Prostate gland (tissue), 2 donors: ENCODE measurements at places on chromosomes 13 and 19. TPM values are rescaled to one million over a fixed set of nuclear protein-coding genes. Genes with fewer than 3 reads are reported as not detected.
A peak's percentile ranks its signal among the peaks of the same experiment; 100 is the strongest.

DNA sequence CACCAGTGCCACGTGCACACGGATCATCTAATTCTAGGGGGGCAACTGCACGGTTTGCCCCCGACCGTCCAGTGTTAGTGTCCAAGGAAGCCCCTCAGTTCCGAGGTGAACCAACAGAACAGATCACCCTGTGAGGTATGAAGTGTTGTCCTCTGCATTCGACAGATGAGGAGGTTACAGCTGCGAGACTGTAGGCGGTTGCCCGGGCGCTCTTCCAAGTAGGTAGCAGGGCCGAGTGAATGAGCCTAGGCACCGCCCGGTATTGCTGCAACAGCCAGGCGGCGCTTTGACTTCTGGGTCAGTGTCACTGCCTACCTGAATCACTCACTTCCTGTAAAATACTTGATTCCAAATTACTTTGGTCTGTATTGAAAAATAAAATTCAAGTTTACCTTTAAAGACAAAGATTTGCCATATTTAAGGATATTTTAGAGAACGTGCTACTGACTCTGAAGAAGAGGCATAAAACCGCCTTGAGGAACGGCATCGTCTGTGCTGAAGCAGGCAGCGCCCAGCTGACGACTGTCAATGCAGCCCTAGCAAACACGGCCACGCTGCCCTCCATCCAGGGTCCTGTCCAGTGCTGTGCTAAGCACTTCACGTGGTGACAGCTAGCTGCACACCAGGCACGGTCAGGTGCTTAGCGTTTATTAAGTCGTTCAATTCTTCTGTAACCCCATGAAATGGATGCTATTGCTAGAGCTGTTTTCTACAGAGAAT, 19.3 kb upstream of the RASA3 start:
- H3K36me3 ChIP-seq: no peaks in the 10 kb centered on the region
- H3K27ac ChIP-seq: no peak overlapping the region
- no peak overlapping the region for H3K4me3 ChIP-seq

- H3K4me1 ChIP-seq: no peaks in the 10 kb centered on the region
- H3K27me3 ChIP-seq: no peaks in the 10 kb centered on the region
- no peak overlapping the region for H3K27ac ChIP-seq
- no peaks in the 10 kb centered on the region for H3K36me3 ChIP-seq
Observed at GRCh38 chr13:33218020-33218419, 67.5 kb downstream of the STARD13 start.

DNA sequence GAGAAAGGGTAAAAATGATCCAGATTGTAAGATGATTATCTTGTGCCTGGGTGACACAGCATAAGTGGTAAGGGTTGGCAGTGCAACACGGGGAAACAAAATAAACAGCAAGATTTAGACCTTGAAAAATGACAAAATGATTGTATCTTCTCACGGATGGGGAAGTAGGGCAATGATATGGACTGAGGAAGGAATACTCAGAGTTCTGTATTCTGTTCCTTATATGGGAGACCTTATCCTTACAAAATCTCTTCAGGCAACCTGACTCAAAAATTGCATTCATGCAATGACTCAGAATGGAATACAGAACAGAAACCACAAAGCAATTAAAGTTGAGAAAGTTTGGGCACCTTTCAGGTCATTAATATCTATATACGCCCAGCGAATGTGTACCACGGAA, 149.0 kb downstream of the HS6ST3 start:
- no peak overlapping the region for H3K4me3 ChIP-seq
- H3K27ac ChIP-seq: no peak overlapping the region
- no peaks in the 10 kb centered on the region for H3K36me3 ChIP-seq
- DNase-seq: no peak
- no peaks in the 10 kb centered on the region for H3K27me3 ChIP-seq
- H3K4me1 ChIP-seq: no peaks in the 10 kb centered on the region

POU2F2 gene
- 17.4 TPM for total RNA-seq

GRCh38 chr13:97434397-97435201, 630 bp downstream of the RAP2A start:
- H3K4me3 ChIP-seq: peak overlapping the region; percentile 80
- H3K27me3 ChIP-seq: no peaks in the 10 kb centered on the region
- DNase-seq: peak; percentile 45
- no peaks in the 10 kb centered on the region for H3K36me3 ChIP-seq

DNA sequence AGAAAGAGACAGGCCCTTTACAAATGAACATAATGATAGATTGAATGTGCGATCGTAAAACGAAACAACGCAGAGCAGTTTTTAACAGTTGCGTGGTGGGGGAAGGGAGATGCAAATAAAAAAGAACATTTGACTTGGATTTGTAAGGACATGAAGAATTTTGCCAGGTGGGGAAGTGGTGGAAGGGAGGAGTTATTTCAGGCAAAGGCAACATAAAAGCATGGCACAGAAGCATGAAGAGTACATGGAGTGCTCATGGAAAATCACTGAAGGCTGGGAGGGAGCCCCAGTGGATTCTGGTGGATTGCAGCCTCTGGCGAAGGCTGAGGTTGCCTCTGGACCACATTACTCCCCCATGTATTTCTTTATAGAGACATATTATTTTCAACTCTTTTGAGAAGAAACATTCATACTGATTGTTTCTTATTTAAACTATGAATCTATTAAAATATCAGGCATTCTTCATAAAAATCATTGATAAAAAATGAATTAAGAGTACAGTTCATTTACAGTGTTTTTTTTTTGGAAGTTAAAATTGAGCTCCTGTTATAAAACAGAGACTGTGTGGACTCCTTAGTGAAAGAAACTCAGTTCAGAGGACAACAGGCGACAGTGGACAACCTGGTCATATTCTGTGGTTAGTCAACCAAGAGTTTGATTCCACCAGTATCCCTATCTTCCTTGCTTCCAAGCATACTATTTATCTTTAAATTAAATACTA, 57.5 kb downstream of the STARD13 start:
- no peak overlapping the region for H3K4me3 ChIP-seq
- DNase-seq: peak; percentile 71
- H3K27ac ChIP-seq: peak overlapping the region; percentile 49
- H3K27me3 ChIP-seq: no peaks in the 10 kb centered on the region

PSG1 gene
- total RNA-seq: not detected

GRCh38 chr13:103625194-103625593, 559.0 kb upstream of the SLC10A2 start:
- H3K4me3 ChIP-seq: no peak overlapping the region
- no peaks in the 10 kb centered on the region for H3K4me1 ChIP-seq
- no peak for DNase-seq
- no peaks in the 10 kb centered on the region for H3K36me3 ChIP-seq
- no peak overlapping the region for H3K27ac ChIP-seq
- no peaks in the 10 kb centered on the region for H3K27me3 ChIP-seq

DNA sequence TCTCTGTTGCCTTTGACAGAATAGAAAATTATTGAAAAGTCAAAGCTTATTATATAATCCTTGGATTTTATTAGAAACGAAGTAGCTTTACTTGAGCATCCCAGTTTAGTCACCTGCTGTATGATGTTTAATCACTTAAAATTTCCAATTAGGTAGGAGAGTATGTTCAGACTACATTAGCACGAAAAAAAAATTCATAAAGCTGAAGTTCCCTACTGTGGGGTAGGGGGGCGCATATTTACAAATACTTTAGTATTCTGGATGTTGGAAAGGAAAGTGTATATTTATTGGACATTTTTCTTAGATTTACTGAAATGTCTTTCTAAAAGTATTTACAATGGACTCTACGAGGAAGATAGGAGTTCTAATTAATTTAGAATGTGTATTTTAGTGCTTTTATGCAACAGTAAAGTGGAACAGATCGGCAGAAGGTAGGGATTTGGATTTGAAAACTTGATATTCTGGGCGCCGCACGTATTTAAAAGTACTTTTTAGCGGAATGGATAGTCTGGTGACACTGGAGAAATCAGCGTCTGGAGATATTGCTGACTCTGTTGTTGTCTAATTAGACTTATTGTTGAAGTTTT, 1.9 kb downstream of the CDK8 start:
- no peak for DNase-seq
- no peaks in the 10 kb centered on the region for H3K27me3 ChIP-seq
- H3K4me1 ChIP-seq: peaks cover 4% of the 10 kb centered on the region
- H3K27ac ChIP-seq: peak overlapping the region; percentile 9
- H3K4me3 ChIP-seq: no peak overlapping the region
- no peaks in the 10 kb centered on the region for H3K36me3 ChIP-seq

- no peaks in the 10 kb centered on the region for H3K36me3 ChIP-seq
- no peak for DNase-seq
- no peak overlapping the region for H3K27ac ChIP-seq
- peaks cover 7% of the 10 kb centered on the region for H3K27me3 ChIP-seq
- H3K4me3 ChIP-seq: no peak overlapping the region
Observed at GRCh38 chr19:35862528-35862927, 5.8 kb downstream of the KIRREL2 start.

MAP4K1 gene
- 1.6 TPM for total RNA-seq

DNA sequence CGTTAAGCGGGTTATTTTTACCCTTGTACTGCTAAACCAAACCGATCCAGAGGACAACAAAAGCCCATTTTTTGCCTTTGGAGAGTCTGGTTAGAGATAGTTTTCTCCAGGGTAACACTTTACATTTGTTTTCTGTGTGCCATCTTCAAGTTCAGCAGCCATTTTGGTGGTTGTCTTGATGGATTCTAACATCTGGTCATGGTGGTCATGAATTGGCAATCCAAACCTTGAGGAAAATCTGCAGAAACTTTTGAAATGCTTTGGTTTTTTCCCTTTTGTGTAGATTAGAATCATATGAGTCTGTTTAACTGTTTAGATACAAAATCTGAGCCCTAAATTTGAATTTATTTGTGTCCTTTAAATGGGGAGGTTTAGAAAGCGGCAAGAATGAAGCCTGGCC, 16.6 kb downstream of the HNRNPM start:
- H3K4me1 ChIP-seq: peaks cover 31% of the 10 kb centered on the region
- no peak for DNase-seq
- no peaks in the 10 kb centered on the region for H3K27me3 ChIP-seq
- peaks cover 4% of the 10 kb centered on the region for H3K36me3 ChIP-seq

DNA sequence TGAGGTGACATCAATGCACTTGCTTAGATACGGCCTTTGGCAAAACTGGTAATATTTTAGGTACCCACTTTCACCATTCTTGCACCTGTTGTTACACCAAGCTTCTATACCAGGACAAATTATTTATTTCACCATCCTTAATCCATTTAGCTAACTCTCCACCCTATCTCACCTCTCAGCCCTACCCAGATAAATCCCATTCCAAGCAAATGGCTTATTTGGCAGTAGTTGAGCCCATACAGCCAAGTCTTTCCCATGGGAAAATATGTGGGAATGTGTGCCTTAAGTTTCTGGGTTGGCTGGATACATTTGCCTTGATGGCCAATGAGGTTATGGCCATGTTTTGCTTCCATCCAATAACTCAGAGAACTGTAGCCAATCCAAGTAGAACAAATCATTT, 551.9 kb downstream of the GPC6 start:
- no peak overlapping the region for H3K27ac ChIP-seq
- H3K27me3 ChIP-seq: no peaks in the 10 kb centered on the region
- no peak for DNase-seq
- no peak overlapping the region for H3K4me3 ChIP-seq
- H3K36me3 ChIP-seq: no peaks in the 10 kb centered on the region

OPA3 gene
- 14.5 TPM for total RNA-seq

DNA sequence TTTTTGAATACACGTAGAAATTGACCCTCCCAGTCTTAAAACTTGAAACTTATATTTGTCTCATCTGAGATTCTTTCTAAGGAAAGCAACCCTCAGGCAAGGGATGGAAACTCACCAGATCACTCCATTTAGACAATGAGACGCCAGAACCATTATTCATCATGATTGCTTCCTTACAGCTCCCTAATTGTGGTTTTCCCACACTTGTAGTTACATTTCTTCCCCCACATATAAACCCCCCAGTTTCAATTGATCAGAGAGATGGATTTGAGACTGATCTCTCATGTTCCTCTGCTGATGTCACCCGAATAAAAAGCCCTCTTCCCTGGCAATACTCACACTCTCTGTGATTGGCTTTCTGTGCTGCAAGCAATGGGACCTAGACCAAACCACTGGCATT, 197.9 kb upstream of the STARD13 start:
- H3K27me3 ChIP-seq: no peaks in the 10 kb centered on the region
- H3K36me3 ChIP-seq: no peaks in the 10 kb centered on the region
- no peaks in the 10 kb centered on the region for H3K4me1 ChIP-seq

- H3K27ac ChIP-seq: no peak overlapping the region
- no peak for DNase-seq
- no peak overlapping the region for H3K4me3 ChIP-seq
- no peaks in the 10 kb centered on the region for H3K27me3 ChIP-seq
Observed at GRCh38 chr19:3198901-3199700, 13.4 kb downstream of the NCLN start.

DNA sequence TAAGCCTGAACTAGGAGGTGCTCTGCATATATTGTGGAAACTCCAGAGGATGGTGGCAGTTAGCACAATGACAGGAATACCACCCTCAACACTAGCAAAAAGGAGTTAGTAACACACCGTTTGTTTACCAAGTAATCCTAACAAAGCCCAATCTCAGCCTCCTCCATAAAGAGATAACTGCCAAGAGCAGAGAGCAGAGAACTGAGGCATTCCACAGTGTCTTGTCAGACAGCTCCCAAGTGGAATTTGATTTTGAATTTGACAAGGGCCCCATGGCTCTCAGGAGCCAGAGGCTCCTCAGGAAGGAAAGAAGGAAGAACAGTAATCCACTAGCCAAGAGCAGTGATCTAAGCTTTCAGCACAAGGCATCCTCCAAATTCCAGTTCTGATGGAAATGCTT, 298.6 kb downstream of the DCLK1 start:
- no peaks in the 10 kb centered on the region for H3K36me3 ChIP-seq
- H3K4me3 ChIP-seq: no peak overlapping the region
- no peak for DNase-seq
- no peaks in the 10 kb centered on the region for H3K4me1 ChIP-seq

ZNF329 gene
- 18.4 TPM for total RNA-seq

CGB8 gene
- not detected for total RNA-seq

IGFL3 gene
- not detected for total RNA-seq

DNA sequence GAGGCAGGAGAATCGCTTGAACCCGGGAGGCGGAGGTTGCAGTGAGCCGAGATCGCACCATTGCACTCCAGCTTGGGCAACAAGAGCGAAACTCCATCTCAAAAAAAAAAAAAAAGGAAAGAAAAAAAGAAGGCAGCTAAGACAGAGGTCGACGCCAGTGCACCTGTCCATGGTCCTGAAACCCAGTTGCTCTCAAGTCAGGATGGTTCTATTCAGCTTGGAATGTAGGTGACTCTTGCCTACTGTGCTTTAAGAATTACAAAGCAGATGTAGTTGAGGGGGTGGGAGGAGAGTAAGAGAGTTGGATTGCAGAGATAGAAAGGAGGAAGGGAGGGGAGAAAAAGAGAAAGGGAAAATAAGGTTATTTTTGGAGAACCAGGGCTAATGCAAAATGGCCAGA, 18.7 kb downstream of the CACNG7 start:
- DNase-seq: no peak
- H3K4me3 ChIP-seq: no peak overlapping the region
- H3K4me1 ChIP-seq: no peaks in the 10 kb centered on the region
- H3K36me3 ChIP-seq: no peaks in the 10 kb centered on the region
- no peak overlapping the region for H3K27ac ChIP-seq

- no peaks in the 10 kb centered on the region for H3K4me1 ChIP-seq
- no peak overlapping the region for H3K27ac ChIP-seq
- H3K27me3 ChIP-seq: no peaks in the 10 kb centered on the region
Observed at GRCh38 chr19:22421797-22422196, 349 bp downstream of the ZNF98 start.

CPAMD8 gene
- 216 TPM for total RNA-seq

- H3K4me1 ChIP-seq: no peaks in the 10 kb centered on the region
- DNase-seq: no peak
- H3K27ac ChIP-seq: no peak overlapping the region
- H3K27me3 ChIP-seq: no peaks in the 10 kb centered on the region
- no peak overlapping the region for H3K4me3 ChIP-seq
Observed at GRCh38 chr13:101655435-101655834, 203.0 kb downstream of the ITGBL1 start.

ZNF726 gene
- total RNA-seq: 3.1 TPM

SERTAD3 gene
- 22.7 TPM for total RNA-seq

RXFP2 gene
- total RNA-seq: not detected
